ENCODE measurements at places on chromosomes 11 and 22. TPM values are rescaled to one million over a fixed set of nuclear protein-coding genes. Genes with fewer than 3 reads are reported as not detected.

The NEFH gene
- total RNA-seq = 0.72 TPM

The CASP1 gene
- total RNA-seq = 3.7 TPM

The SLCO2B1 gene
- total RNA-seq = 32.1 TPM

The LRRC10B gene
- total RNA-seq = 0.28 TPM

The CSF2RB gene
- 0.60 TPM for total RNA-seq

The MS4A15 gene
- total RNA-seq = not detected

The OR10A5 gene
- total RNA-seq = not detected

The SLC37A4 gene
- total RNA-seq = 27.1 TPM

The TSSK2 gene
- total RNA-seq = not detected

The OR9Q2 gene
- not detected for total RNA-seq

The ADAMTS8 gene
- total RNA-seq = 0.22 TPM

The MPZL2 gene
- total RNA-seq = 6.7 TPM

The SMIM35 gene
- not detected for total RNA-seq

The TBX10 gene
- total RNA-seq = not detected

The KCTD14 gene
- total RNA-seq = 11.9 TPM

The TENM4 gene
- total RNA-seq = 2.0 TPM

The KRTAP5-7 gene
- not detected for total RNA-seq

The MGAT3 gene
- 2.7 TPM for total RNA-seq

The EIF3F gene
- 175 TPM for total RNA-seq

The NDUFS8 gene
- total RNA-seq = 52.1 TPM

The OVOL1 gene
- total RNA-seq = 1.6 TPM

The ARHGAP20 gene
- 0.59 TPM for total RNA-seq

The MYO18B gene
- total RNA-seq = 0.09 TPM

The OR56A1 gene
- total RNA-seq = not detected

The MS4A8 gene
- 1.4 TPM for total RNA-seq

The PATE2 gene
- not detected for total RNA-seq

The KCNA4 gene
- total RNA-seq = not detected

The CABP2 gene
- total RNA-seq = not detected

The C22orf23 gene
- 0.23 TPM for total RNA-seq

The GSTP1 gene
- total RNA-seq = 169 TPM

The GLYATL2 gene
- total RNA-seq = not detected

The OR51B4 gene
- not detected for total RNA-seq

The ARHGEF12 gene
- 74.7 TPM for total RNA-seq

The TFIP11 gene
- total RNA-seq = 24.2 TPM

The PAMR1 gene
- total RNA-seq = 4.8 TPM

The UBE2L6 gene
- total RNA-seq = 12.8 TPM

The RBM7 gene
- total RNA-seq = 8.9 TPM

The FAM181B gene
- total RNA-seq = 0.47 TPM
